BJ (cell line): ENCODE measurements at places on chromosomes 2 and 18.

DNA sequence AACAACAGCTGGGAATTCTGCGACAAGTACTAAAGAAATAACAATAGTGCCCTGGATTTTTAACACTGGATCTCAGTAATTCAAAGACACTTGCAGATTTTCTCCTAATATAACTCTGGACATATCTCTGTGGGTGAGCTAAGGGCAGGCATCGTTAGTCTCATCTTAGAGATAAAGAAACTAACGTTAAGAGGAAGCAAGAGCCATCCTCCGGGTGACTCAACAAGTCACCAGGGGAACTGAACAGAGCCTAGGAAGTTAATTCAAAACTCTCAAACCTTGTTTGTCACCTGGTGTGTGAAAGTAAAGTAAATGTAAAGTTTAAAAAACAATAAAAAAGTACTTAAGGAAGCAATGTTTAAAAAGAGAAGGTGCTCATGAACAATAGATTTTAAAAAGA lies 41.6 kb upstream of the NRP2 start:
- no peak for DNase-seq

DNA sequence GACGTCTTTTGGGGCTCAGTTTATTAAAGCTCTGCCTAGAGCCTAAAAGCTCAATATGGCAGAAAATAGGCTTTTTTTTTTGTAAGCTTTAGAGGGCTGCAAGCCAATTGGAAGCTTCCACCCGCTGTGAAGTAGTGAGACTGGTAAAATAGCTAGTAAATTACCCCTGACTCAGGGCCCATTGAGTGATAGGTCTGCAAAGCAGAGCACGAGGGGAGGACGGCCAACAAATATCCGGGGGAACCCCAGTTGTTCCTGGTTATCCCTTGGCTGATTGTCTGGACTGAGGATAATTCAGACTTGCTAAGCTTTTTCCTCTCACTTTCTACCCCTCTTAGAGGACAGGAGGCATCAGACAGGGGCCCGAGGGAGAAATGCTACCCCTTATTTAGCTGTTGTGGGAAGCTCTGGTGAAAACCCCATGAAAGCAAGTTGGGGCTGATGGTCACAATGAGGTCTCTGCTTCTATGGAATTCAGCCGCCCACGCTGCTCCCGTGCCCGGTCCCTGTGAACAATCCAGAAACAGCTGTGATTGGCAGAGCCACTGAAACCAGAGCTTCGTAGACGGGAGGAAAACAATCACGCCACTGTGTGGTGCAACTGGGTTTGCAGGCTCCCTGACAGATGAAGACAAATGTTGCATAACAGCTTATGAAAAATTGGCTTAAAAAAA lies 141.9 kb upstream of the LGALSL start:
- DNase-seq, result peak; percentile 62

DNA sequence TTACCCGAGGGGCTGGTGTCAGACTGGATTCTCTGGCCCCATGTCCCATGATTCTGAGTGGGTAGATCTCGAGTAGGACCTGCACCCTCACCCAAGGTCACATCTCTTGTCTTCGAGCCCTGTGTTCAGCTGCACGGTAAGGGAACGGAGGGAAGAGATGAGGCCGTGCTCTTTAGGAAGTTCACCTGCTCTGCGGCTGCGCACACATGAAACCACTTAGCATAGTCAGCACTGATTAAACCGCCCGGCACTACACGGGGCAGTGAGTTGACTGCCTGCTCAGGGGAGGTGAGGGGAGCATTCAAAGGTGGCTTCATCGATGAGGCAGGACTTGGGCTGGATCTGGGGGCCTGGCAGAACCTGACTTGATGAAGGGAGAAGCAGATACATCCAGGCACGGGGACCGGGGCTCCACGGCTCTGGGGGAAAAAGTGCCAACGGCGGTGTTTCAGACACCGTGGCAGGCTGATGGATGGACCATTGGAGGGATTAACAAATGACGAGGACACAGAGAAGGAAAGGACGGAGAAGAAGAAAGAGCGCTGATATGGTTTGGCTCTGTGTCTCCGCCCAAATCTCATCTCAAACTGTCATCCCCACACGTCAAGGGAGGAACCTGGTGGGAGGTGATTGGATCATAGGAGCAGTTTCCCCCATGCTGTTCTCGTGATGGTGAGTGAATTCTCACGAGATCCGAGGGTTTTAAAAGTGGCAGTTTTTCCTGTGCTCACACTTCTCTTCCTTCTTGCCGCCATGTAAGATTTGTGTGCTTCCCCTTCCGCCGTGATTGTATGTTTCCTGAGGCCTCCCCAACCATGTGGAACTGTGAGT lies 248.6 kb downstream of the CYP26B1 start:
- DNase-seq, result no peak

DNA sequence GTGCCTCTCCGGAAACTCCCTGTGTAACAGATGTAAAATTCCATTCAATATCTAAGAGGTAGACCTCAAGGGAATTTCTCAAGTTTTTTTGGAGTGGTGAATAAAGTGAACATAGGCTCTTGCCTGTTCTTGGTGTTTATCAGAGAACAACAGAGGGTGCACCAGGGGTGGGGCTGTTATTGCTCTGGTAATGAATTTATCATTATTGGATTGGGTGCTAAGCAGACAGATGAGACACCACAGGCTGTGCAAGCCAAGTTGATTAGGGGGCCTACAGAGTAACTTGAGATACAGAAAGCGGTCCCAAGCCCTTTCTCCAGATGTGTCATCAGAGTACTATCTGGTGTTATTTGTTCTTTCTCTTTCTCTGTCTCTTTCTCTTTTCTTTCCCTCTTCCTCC lies 286.3 kb downstream of the OSR1 start:
- DNase-seq, result no peak

DNA sequence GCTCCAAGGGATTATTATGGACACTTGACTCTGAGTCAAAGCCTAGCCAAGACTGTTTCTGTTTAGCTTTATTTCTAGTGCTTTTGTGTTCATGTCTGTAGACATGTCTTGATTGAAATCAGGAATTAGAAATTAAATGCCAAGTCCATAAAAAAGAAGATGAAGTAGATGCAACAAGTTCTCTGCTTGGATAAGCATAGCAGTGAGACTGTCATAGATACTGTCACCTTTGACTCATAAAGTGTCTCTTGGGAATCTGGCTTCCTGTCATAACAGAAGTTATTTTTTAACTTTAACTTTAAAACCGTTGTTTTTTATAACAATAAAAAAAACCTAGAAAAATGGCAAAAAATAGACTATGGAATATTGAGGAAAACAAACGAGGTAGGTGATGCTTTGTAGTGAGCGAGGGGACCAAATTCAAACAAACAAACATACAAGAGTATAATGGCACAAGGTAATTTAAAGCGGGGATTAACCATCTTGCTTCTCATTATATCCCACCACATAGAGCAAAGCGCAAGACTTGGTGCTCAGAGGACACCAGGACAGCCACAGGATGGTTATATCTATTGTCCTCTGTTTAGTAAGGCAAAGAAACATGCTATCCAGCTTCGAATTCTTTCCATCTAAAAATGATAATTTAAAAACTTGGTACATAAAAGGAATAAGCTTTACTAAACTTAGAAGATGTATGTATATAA lies 64.6 kb downstream of the CD226 start:
- DNase-seq, result no peak

DNA sequence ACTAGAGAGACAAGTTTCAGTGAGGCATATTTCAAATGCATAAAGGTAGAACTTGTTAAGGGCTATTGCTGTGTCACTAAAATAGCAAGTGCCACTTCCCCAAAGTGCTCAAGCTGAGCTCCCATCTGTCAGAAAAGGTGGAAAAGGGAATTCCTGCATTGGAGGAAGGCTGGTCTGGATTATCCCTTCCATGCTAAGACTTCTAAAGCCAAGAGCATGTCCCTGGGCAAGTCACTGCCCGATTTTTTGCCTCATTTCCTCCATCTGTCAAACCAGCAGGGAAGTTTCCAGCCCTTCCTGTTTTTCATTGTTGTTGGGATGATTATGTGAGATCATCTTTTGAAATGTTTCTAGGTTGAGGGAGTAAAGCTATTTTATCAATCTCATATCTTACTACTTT lies 175.5 kb downstream of the SETBP1 start:
- no peak for DNase-seq

DNA sequence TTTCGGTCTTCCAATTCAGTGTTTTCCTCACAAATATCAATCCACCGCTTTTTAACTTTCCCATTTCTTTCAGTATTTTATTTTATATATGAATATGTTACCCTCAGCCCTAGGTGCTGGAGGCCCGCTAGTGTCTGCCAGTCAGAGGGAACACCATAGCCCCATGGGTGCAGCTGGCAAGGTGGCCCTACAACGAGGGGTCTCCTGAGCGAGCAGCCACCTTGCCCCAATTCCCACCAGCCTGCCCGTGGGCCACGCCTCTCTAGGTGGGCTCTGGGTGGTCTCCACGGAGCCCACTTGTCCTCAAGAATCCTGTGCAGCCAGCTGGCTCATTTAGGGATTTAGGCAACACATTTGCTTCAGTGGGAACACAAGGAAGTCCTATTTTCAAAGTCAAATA lies 72.5 kb upstream of the RGPD5 start:
- no peak for DNase-seq

GRCh38 chr2:78465707-78466106 lies 559.8 kb upstream of the REG3G start:
- no peak for DNase-seq

GRCh38 chr2:3461801-3462492 lies 57.4 kb downstream of the ADI1 start:
- DNase-seq, result no peak

DNA sequence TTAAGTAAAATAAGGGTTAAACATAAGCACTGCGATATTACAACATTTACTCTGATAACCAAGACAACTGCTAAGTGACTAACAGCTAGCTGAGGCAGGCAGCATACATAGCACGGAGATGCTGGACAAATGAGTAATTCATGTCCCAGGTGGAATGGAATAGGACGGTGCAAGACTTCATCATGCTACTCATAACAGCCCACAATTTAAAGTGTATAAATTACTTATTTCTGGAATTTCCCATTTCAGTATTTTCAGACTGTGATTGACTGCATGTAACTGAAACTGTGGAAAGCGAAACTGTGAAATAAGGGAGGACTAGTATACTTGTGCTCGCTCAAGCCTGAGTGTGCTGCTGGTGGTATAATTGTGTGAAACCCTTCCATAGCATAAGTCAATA lies 12.9 kb downstream of the IER3IP1 start:
- DNase-seq, result no peak

DNA sequence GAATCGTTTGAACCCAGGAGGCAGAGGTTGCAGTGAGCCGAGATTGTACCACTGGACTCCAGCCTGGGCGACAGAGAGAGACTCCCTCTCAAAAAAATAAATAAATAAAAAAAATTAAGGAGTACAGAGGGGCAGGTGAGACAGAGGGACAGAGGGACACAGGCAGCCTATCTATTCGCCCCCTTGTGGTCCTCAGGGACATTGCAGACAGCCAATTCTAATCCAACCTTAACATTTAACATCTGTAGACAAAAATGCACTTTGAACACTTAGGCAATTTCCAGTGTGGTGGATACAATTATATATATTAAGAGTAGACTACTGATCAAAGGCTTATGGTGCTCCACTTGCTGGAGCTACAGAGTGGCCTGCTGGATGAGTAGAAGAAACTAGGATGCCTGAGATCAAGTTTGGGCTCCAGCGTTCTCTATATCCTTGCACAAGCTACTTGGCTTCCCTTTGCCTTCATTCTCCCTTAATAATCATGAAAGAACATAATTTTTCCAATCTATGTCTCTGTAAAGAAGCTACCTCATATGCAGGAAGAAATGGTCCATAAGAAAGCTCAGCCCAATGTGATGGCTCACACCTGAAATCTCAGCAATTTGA lies 8.2 kb upstream of the SMARCAL1 start:
- DNase-seq, result no peak

GRCh38 chr2:169909376-169909775 lies 82.1 kb downstream of the UBR3 start:
- DNase-seq, result no peak

- no peak for DNase-seq
These were observed 678 bp upstream of the FECH start for GRCh38 chr18:57587098-57587661.

- peak; percentile 84 for DNase-seq
These were observed 18.1 kb downstream of the CCDC141 start for GRCh38 chr2:179031731-179032408.

- no peak for DNase-seq
These were observed 73.1 kb downstream of the RTN4 start for GRCh38 chr2:54977149-54977548.

GRCh38 chr2:69311024-69311416 lies 76.0 kb downstream of the GFPT1 start:
- no peak for DNase-seq

DNA sequence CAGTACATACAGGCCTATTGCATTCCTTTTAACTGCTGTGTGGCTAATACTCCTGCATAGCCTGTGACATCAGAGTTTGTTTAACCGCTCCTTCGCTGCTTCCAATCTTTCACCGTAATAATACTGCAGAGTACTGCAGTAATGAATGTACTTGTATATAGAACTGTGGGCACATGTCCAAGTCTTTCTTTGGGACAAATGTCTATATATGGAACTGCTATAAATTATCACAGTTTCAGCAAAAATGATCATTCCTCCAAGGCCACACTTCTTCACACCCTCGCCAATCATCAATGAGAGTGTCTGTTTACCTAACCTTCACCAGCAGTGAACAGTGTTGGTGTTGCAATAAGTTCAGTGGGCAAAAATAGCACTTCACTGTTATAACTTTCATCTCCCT lies 230.4 kb downstream of the SP3 start:
- no peak for DNase-seq

DNA sequence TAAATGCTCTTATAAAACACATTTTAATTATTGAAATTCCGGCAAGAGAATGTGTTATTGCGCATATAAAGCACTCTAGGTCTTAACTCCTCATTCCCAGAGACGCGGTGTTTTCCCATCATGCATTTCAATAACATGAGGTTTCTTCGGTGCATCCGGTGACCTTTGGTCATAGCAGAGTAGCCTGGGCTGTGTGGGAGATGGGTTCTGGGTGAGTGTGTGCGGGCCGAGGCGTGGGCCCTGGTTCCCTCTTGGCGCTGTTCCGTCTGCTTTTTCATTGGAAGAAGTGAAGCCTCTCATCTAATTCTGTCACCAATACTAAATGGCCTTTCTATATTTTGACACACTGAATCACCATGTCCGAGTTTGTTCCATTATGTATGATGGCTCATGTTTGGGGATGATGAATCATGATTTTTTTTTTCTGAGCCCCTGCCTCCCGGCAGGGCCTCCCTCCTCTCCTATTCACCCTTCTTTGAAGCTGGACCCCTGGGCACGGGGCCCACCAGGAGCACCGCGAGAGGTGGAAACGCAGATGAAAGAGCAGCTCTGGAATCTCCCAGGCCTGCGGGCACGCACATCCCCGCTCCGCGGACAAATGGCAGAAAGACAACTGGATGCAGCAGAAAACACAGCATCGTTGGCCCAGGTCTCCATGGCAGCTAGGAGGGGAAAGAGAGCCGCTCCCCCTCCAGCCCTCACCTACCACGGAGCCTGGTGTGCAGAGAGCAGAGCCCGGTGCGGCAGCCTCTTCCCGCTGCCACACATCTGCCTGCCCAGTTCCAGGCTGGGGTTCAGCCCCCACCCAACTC lies 85.8 kb upstream of the HPCAL1 start:
- no peak for DNase-seq

DNA sequence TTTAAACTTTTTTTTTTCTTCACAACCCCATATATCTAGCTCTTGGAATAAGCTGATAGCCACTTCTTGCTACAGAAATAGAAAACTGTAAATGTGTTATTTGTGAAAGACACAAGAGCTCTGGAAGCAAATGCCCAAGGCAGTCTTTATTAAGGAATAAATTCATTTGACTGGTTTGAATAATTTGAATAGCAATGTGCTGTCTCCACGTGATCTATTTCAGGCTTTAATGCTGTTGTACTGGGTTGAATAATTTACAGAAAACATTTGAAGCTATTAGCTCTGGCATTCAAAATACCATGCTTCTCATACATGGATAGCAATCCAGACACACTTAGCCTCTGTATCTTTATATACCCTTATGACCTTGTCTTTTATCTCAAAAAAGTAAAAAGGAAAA lies 366.7 kb upstream of the KCNJ3 start:
- no peak for DNase-seq
